ENCODE measurements at places on chromosomes 7 and 10.

- DNase-seq = no peak
Measured at GRCh38 chr7:22733761-22734160, 6.8 kb downstream of the IL6 start.

GRCh38 chr10:48940958-48941357 lies 1.3 kb upstream of the LRRC18 start:
- no peak for DNase-seq

DNA sequence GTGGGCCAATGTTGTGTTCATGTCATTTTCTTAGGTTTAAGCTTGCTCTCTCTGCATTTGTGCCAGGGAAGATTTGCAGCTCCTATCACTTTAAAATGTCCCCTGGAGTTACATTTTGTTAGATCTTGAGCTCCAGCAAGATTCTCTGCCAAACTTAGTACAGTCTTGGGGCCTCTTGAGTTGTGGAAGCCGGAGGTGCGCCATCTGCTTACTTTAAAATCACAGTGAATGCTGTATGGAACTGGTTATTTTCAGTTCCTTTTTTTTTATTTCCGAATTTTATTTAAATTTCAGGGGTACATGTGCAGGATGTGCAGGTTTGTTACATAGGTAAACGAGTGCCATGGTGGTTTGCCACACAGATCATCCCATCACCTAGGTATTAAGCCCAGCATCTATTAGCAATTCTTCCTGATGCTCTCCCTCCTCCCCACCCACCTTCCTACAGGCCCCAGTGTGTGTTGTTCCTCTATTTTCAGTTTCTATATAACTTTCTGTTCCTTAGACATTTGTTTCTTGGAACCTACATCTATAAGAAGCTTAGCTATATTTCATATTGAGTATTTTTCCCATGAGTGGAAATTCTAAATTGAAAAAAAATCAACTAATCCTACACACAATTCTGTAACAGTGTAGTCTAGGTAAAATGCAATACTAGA lies 114.4 kb upstream of the CREB5 start:
- DNase-seq = no peak

GRCh38 chr10:110827410-110827809 lies 44.3 kb upstream of the PDCD4 start:
- DNase-seq = no peak

GRCh38 chr7:145398758-145399157 lies 562.9 kb upstream of the TPK1 start:
- no peak for DNase-seq
